ENCODE measurements at places on chromosomes 7 and 10.

DNA sequence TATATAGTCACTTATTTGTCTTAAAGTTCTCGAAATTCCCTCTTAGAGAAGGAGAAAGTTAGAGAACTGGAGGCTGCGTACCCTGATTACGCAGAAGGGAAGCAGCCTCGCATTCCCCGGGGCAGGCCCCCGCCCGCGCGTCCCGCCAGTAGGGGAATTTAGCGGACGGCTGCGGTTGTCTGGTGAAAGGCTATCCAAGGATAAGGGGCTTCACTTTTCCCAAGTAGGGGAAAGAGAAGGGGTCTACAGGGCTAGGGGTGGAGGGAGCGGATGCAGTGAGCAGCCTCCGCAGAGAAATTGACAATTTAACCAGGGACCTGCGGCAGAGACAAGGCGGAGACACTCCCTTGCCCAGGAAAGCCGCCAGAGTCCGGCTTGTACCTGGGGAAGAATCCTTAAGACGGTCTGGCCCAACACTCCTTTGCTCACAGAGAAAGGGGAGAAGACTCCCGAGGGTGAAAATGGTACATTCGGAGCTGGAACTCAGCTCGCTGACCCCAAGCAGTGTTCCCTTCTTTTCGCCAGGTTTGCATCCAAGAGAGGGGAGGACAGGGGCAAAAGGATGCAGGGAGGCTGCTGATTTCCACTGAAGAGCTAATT is 994 bp upstream of the MAGI2 start:
- no peak for DNase-seq

GRCh38 chr10:92124020-92124419 is 166.9 kb downstream of the CPEB3 start:
- no peak for DNase-seq

GRCh38 chr10:96890172-96890513 is 58.0 kb downstream of the LCOR start:
- DNase-seq, result no peak

GRCh38 chr7:111224354-111225231 is 133.7 kb downstream of the LRRN3 start:
- no peak for DNase-seq

- DNase-seq, result no peak
Observed at GRCh38 chr7:44534087-44534486, 7.0 kb downstream of the NPC1L1 start.

DNA sequence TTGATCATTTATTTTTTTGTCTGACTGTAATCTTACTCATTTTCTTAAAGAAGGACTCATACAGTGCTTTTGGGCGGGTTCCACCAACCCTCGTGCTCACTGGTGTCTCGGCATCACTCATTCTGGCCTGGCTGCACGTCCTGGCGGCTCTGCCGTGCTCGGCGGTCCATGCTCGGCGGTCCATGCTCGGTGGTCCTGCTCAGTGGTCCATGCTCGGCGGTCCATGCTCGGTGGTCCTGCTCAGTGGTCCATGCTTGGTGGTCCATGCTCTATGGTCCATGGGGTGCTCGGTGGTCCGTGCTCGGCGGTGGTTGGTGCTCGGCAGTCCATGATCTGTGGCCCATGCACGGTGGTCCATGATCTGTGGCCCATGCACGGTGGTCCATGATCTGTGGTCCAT is 72.5 kb downstream of the WDR37 start:
- no peak for DNase-seq

GRCh38 chr10:7406712-7407333 is 4.0 kb downstream of the SFMBT2 start:
- DNase-seq, result no peak

DNA sequence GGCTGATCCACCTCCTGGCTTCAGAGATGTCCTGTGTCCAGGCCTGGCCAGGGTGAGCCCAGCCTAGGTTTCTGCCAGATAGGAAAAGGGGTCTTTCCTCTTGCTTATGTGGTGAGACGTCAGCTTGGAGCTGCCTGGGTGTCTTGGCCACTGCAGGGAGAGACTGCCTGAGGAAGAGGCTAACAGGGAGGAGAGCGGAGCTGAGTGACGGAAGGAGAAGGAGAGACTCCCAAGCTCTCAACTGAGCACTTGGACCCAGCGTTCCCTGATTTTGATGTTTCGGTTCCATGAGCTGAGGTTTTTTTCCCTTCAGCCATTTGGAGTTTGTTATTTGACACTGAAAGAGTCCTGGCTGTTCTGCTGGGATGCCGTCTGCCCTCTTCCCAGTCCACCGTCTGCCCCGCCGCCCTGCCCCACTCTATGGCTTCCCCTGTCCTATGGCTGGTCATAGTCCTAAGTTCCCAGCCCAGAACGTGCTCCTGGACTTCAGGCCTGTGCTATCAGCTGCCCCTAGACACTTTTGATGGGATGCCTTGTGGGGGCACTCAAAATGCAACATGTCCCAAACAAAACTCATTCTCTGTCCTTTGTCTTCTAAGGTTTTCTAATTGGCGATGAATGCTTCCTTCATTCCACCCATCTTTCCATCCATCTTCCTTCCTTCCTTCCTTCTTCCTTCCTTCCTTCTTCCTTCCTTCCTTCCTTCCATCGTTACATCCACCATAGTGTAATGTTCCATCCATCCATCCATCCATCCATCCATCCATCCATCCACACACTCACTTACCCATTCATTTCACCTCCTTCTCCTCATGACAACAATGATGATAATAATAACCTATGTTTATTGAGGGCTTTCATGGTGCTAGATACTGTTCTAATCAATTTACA is 20.3 kb upstream of the PCBD1 start:
- DNase-seq, result no peak

Data from stimulated activated CD4-positive, alpha-beta T cell treated with anti-CD3 and anti-CD28 coated beads, TNF-alpha, amount 100 ng/mL, for 4 hours (primary cell).